ENCODE measurements at places on chromosomes 3 and 15.

DNA sequence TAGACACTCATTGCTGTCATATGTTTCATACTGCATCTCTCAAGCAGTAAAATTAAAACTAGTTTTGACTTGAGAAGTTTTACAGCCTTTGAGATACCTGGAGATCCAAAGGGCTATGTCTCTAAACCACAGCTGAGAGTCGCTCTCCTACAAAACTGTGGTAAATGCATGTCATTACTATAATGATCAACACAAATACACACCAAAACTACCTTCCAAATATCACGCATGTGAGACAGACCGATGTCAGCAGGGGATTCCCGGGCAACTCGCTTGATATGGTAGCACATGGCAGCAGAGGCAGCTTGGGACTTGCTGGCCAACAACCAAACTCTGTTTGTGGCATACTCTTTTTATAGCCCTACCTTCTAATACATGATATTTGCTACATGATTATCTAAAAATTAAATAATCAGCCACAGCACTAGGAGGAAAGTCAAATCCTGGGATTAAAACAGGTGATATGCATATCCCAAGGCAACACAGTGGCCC is 56.3 kb downstream of the PDZRN3 start:
- no peak for DNase-seq

- no peak for DNase-seq
Measured at GRCh38 chr3:129005526-129006303, 4.6 kb downstream of the EFCC1 start.

DNA sequence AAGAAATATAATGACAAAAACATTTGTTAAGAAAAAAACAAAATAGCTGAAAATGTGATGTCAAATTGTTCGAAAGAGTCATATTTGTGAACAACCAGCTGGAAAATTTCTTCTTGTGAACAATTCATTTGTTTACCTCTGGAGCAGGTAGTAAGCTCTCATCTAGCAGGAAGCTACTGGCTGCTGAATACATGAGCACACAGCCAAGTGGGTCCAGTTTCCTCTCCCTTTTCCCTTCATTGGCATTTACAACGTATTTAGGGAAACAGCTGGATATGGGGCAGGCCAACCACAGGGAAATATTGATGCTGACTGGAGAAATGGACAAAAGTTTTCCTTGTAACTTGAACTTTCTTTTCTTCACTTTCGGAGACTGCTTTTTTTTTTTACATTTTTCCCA is 1354.7 kb upstream of the EPHA6 start:
- DNase-seq, result no peak

- no peak for DNase-seq
Measured at GRCh38 chr3:143608966-143609365, 239.3 kb downstream of the SLC9A9 start.

DNA sequence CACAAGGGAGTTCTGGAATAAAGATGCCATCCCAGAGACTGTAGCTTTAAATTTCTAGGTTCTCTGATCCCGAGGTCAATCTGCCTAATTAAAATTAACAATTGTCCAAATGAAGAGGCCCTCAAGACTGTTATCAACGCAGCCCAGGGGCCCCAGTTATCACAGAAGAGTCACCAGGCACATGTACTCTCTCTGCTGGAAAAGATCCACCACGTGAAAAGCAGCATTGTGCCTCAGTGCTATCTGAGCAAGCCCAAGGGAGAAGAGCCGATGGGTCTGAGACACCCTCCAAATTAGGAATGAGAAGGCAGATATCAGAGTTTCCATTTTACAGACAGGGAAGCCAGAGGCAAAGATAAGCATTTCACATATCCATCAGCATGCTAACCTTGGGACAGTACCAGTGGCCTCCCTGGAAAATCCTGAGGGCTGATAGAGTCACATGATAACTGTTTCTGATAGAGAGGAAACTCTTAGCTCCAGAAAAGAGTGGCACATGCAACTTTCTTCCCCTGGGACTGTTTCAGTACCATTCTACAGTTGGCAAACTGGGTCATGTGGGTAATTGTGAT is 55.5 kb downstream of the ITGB5 start:
- no peak for DNase-seq
